ENCODE measurements at places on chromosomes 11 and 22. TPM values are rescaled to one million over a fixed set of nuclear protein-coding genes. Genes with fewer than 3 reads are reported as not detected.

DNA sequence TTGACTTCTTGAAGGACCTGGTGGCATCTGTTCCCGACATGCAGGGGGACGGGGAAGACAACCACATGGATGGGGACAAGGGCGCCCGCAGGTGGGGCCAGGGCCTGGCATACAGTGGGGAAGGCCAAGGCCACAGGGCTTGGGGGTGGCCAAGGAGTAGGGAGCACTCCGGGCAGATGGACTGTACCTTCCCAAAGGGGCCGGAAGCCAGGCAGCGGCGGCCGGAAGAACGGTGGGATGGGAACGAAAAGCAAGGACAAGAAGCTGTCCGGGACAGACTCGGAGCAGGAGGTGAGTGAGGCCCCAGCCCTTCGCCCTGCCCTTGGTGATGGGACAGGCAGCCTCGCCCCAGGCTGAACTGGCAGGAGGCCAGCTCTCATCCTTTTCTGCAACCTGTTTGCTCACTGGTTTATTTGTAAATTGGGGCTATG, 1.2 kb downstream of the DRAP1 start:
- DNase-seq: no peak

DNA sequence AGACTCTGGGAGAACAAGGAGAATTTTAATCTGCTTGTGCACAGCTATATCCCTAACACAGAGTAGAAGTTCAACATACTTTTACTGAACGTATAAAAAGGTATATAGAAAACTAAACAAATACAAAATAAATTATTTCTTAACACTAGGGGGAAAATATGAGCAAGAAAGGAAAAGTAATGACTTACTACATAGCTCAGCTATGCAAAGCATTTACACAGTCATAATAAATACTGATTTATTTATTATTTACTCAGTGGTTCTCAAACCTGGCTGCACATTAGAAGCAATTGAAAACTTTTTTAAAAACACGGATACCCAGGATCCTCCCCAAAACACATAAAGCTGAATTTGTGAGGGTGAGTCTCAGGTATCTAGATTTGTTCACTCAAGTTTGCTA, 182.5 kb downstream of the TTC28 start:
- DNase-seq: no peak

Gene PGA5
- not detected for total RNA-seq

DNA sequence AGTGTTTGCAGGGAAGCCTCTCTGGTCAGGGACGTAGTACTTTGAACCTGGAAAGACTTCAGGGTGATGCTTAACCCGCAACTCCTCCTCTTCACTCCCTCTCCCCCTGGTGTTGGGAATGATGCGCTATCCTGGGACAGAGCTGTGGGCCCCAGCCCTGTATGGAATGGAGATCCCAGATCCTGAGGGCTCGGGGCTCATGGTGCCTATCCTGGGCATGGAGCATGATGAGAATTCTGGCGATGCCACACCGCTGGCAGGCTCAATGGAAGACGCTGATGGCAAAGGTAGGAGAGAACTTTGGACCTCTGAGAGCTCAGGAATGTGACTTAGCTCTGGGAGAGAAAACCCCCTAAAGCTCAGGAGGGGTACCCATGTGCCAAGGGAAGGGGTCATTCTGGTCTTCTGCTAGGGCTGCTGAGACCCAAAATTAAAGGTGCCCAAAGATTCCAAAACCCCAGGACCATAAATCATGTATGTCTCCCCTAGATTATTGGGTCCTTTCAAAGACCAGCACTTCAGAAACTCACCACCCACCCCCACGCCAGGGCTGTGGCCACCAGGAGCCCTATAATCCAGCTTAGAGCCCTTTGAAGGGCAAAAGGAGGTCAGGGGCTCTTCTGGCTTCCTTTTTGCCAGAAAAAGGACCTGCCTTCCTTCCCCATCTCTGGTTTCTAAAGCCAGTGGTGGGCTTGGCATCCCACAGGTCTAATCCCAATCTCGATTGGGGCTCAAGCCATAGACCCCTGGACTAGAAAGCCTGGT, 52.5 kb downstream of the BTG4 start:
- no peak for DNase-seq

- no peak for DNase-seq
Observed at GRCh38 chr22:38518620-38519019, 12.5 kb upstream of the DDX17 start.

Gene TEX12
- total RNA-seq: not detected

GRCh38 chr11:34501500-34501899, 12.1 kb downstream of the ELF5 start:
- no peak for DNase-seq

Measured in heart left ventricle (tissue), 16 donors.